Stimulated activated CD4-positive, alpha-beta T cell treated with anti-CD3 and anti-CD28 coated beads, Interleukin-15, amount 100 ng/mL, for 24 hours (primary cell): ENCODE measurements at places on chromosomes 13 and 19.
A peak's percentile ranks its signal among the peaks of the same experiment; 100 is the strongest.

- no peak for DNase-seq
Observed at GRCh38 chr19:15299568-15300409, 32.5 kb downstream of the BRD4 start.

DNA sequence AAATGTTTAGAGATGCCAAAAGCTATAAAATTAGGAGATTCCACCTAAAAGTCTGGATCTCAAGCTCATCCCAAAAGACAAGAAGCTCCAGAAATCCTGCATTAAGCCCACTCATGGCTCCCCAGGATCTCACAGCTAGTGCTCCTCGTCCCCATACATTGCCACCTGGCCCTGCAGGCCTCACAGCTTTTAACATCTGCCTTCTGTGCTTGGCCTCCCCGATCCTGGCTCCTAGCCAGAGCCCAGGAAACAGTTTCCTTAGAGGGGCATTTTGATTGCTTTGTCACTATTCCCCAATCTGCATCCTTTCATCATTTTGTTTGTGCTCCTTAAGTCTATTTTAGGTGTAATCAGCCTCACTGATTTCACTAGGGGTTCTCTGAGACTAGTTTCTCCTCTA is 14.5 kb upstream of the DCT start:
- no peak for DNase-seq

DNA sequence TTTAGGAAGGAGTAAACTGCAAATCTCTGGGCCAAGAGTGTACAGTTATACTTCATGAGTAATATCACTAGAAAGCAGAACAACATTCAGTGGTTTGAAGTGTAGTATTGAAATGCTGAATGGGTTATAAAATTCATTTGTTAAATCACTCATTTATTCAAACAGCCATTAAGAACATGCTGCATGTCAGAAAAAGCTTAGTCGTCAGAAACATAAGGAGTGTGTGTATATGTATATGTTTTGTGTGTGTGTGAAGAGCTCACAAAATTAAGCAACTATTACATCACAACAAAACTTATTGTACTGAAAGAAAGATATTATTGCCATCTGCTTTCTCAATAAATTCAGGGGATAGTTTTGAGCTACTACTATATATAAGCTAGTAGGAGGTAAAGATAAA is 165.4 kb upstream of the PCDH9 start:
- DNase-seq, result no peak

- DNase-seq, result no peak
Observed at GRCh38 chr19:19140476-19140875, 2.2 kb upstream of the TMEM161A start.

DNA sequence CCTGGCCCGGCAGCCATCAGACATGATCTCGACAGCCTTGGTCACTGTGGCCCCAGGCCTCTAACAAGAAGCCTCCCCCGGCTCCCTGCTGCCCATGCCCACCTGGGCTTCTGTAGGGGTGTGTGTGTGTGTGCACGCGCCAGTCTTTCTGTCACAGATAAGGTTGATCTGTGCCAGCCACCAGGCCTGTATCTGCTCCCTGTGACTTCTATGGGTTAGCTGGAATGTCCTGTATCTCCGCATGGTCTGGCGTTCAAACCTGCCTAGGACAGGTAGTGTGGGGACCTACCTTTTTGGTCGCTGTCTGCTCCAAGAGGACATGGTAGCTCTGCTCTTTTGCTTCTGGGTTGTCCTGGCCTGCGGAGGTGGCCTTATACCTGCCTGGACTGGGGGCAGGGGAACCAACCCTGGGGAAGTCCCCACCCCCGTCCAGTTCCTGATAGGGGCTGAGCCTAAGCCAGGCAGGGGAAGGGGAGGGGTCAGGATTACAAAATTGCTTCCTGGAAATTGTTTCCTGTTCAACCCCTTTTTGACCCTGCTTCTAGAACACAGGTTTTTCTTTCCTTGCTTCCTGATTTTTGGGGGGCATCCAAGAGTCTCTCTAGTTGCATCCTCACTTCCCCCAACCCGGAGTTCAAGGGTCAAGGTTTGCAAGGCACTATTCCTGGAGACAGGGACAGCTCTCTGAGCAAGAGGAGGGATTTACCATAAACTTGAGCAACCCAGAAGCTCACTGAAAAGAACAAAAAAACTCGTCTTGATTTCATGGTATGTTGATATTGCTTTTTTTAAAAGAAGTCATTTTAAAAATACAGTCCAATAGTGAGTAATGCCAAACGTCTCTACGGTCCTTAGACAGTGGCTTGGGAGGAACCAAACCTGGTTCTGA is at the start of gene LRG1:
LRG1 (minus strand) TSS at position 344 of the 889 bp plus-strand sequence; CDS start at position 321, 23 bp downstream.
- DNase-seq, result peak; percentile 35

DNA sequence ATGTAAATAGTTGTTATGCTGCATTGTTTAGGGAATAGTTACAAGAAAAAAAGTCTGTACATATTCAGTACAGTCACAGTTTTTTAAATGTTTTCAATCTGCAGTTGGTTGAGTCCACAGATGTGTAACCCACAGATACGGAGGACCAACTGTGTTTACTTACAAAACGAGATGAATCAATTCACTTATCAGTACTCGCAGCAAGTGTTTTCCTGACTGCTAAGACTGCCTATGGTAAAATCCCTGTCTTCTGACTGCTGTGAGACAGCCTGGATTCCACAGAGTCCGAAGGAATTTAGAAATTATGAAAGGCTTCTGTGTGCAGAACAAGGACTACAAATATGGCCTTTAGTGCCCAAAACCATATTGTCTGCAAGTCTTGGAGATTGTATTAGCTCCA is 45.7 kb upstream of the C1QTNF9 start:
- DNase-seq, result no peak

- peak; percentile 82 for DNase-seq
Observed at GRCh38 chr19:13849991-13850909, 26.7 kb upstream of the NANOS3 start.
